ENCODE measurements at places on chromosomes 5 and 9.

DNA sequence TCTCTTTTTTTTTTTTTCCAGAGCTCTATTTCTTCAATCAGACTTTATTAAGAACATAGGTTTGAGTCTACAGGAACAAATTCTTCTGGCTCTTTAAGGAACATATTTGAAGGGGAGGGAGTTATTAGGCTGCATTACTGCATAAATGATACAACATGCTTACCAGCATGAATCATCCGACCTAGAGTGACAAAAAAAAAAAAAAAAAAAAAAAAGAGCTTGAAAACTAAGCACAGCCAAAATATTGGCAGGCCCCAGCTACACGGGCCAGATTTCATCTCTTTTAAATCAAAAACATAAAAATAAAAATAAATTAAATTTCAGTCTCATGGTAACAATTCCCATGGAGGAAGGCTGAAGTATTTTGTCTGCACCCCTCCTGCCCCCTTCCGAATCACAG lies 26.3 kb downstream of the MSX2 start:
- DNase-seq, result no peak

DNA sequence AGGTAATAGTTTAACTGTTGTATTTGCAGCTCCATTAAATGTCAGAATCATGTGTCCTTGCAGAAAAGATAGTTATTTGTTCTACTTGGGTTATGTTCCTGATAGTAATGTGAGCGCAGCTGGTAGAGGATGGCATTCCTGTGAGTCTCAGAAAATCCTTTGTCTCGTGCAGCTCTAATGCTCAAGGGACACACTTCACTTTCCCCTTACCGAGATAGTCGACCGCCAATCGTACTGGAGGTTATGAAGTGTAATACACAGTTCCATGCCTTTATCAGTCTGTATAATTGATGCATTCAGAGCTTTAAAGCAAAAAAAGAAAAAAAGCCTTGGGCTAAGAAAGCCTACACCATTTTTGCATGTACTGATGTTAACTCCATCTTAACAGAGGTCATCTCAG lies 60.2 kb upstream of the SRP19 start:
- no peak for DNase-seq

GRCh38 chr9:120870206-120870605 lies 6.8 kb downstream of the PHF19 start:
- no peak for DNase-seq

GRCh38 chr9:19470981-19471650 lies 62.3 kb downstream of the ACER2 start:
- DNase-seq, result no peak

DNA sequence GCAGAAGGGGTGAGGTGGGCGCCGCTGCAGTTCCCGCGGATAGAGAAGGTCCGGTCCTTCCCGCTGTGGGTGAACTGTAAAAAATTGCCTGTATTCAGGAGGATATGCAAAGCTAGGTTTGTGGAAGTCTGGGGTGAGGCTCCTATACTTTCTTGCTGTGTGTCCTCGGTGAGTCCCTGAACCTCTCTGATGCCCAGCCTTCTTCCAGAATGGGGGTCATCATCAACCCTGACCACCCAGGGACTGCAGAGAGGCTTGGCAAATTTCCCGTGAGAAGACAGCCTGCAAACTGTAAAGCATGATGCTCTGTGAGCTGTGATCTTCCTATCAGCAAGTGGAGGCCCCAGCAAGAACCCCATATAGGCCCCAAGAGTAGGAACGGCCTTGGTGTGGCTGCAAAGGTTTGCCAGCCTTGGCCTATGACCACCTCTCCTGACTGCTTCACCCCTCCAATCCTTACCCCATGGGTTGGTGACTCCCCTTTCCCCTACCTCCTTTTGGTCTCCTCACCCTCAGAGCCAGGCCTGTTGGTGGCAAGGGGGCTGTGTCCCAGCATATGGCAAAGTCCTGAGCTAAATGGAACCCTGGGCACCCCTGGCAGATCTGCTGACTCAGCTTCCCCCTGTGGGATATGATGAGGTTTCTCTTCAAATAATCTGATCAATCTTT lies 760 bp downstream of the ALDH1B1 start:
- DNase-seq, result no peak

DNA sequence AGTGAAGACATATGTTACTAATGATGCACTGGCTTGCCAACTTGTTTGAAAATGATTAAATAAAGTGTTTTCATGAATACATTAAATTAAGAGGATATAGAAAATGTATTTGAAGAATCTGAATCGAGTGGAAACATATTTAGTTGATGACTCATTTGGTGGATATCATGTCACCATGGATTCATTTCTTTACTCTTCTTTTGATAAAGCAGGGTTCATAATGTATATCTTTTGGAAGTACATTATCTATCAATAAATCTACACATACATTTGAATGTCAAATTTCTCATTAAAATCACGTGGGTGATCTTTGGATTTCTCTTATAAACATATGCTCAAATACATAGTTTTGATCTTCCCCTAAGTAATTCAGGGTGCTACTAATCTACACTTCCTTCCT lies 1148.1 kb upstream of the ACO1 start:
- no peak for DNase-seq

DNA sequence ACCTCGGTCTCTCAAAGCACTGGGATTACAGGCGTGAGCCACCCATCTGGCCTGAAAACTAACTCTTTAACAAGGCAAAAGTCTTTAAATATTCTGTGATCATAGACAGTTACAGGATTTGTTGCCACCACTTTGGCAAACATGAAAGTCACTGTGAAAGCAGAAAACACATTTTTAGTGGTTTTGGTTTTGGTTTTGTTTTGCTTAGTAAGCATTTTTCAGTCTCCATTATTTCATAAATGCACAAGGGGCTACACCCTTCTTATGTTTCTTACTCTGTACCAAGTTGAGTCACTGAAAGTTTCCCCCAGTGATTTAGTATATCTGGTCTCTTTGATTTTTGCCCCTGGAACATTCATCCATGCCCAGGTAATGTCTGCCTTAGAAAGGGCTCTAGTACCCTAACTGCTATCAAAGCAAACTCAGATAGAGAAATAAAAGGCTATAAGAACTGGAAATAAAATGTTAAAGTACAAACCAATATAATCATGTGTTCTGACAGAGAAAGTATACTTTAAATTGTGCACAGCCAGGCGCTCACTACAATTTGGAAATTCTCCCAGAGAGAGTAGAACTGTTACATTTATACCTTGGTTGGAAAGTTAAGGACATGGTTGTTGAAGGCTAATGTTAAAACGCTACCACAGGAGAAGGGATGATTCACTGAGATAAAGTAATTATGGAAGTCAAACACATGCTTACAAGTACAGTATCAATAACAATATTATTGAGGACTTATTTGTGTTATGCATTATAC lies 1022.5 kb upstream of the DMAC1 start:
- no peak for DNase-seq

DNA sequence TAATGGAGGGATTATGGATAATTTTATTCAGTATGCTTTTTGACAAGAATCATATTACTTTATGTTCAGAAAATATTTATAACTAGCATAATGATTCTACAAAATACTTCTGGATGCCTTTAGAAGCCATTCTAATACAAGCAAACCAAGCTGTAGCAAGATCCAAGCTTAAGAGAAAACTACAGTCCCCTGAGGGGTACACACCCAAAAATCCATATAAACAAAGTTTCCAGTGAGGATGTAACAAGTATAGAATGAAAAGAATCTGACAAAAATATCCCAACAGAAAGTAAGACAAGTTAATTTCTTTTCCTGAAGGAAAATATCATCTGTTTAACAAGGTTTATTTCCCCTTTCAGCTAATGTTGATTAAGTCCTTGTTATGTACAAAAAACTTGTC lies 53.9 kb downstream of the MLLT3 start:
- no peak for DNase-seq

Measured in left cardiac atrium (tissue), 4 donors.